H4 (cell line): ENCODE measurements at places on chromosomes 1 and 21.

DNA sequence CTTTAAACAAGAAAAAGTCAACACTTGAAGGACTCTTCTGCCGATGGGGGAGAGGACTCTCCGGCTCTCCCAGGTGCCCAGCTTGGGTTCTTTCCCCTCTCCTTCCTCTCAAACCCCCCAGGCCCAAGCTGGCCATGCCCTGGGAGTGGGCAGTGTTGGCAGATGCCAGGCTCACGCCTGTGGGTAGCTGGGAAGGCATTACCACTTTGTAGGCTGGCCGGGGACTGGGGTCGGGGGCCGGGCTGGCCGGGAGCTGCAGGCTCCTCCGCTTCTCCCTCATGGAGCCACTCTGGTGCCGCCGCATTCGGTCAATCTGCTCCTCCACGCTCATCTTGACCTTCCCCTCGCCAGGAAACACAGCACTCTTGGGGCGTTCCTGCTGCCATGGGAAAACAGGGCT lies 16.4 kb upstream of the GOLT1A start:
- DNase-seq, result no peak

DNA sequence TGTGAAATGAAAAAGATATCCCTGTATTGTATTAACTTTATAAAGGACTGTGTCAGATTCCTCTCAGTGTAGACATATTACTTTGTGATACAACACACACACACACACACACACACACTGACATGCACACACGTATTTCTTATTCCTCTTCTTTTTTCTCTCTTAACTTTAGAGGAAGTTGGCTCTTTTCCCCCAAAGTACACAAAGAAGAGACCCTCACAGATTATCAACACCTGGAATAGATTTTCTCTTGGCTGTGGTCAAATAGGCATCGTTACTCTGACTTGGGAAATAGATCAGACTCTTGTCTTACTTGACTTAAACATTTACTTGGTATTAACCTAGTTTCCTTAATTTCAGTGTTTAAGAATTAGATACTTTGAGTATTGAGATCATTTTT lies 792.8 kb downstream of the ADGRL2 start:
- DNase-seq, result no peak

GRCh38 chr1:63116016-63116415 lies 206.4 kb upstream of the FOXD3 start:
- peak; percentile 44 for DNase-seq

DNA sequence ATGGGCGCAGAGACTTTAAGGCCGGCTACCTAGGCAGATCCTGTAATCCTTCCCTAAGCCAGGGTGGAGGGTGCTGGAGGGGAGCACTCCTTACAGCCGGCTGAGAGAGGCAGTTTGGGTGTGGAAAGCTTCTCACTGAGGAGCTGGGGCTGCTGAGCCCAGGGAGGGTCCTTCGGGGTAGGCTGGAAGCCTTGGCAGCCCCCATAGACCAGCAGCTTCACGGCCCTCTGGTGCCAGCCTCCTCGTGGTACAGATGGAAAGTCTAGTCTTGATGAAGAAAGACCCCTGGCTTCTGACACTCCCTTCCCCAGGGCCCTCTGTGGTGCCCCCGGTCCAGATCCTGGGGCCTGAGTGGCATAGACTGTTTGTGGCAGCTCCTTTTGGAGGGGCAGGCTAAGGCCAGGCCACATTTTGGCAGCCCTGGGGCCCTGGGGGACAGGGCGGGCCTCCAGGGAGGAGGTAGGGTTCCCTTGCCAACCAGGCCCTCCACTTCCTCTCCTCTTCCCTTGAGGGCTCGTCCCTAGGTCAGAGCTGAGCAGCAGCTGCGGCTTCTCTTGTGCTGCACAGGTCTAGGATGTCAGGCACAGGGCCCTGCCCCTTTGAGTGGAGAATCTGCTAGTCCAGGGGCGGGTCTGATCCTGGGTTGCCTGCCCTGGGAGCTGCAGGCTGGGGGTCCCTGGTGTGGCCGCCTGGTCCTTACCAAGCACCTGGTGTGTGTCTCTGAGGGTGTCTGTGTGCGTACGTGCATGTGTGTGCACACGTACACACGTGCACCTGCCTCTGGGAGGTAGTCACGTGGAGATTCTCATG lies 4.8 kb downstream of the AMPD2 start:
- DNase-seq, result no peak

GRCh38 chr1:229637746-229638145 lies 11.7 kb downstream of the URB2 start:
- DNase-seq, result no peak

DNA sequence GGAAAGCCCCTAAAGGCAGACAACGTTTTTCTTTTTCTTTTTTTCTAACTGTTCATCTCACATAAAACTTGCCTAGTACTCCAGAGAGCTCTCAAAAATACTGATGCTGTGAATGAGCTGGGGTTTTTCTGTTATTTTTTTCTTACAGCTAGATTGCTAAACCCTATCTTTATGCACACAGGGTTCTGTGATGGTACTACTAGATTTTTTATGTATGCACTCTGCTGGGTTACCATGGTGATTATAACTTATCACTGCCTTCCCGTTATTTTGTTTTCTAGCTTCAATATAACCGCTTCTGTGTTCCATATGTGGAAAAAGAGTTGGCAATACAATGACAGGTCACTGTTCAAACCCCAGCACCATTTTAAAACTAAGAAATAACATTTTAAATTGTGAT lies 43.7 kb upstream of the KCNK1 start:
- no peak for DNase-seq

GRCh38 chr1:53576381-53576801 lies 117.2 kb downstream of the DMRTB1 start:
- no peak for DNase-seq

- DNase-seq, result peak; percentile 63
These were observed 2.6 kb upstream of the TOR3A start for GRCh38 chr1:179079113-179079761.

DNA sequence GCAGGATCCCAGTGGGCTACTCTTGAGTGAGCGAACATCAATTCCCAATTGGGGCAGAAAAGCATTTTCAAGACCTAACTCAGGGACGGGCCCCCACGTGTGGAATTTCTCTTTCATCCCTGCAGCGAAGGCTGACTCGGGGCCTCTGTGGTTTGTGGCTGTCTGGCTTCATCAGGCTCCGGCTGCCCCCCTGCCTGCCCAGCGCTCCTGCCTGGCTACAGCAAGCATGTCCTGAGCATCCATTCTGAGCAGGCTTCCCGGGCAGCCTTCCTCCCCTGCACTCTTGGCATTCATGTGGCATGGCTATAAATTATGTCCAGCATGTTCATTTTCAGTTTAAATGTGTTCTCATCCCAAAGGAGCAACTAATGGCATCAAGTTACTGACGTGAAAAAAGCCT lies 588.1 kb downstream of the KIF26B start:
- no peak for DNase-seq

- no peak for DNase-seq
These were observed 77.9 kb downstream of the FBXO2 start for GRCh38 chr1:11576109-11576875.

DNA sequence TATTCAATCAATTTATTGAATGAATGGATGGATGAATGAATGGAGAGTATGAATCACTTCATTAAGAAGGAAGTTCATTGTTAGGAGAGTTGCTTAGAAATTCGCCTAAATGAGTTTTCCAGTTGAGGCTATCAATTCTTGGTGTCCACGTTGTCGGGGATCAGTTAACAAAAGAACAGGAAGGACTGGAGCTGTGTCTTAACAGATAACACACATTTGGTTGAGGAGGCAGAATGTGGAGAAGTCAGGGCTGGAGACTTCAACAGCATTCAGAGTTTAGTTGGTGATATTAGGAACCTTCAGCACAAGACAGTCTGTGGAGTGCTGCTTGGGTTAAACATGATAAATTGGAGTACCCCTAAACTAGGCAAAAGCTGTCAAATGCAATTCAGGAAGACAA lies 33.7 kb downstream of the ZBTB18 start:
- DNase-seq, result no peak

DNA sequence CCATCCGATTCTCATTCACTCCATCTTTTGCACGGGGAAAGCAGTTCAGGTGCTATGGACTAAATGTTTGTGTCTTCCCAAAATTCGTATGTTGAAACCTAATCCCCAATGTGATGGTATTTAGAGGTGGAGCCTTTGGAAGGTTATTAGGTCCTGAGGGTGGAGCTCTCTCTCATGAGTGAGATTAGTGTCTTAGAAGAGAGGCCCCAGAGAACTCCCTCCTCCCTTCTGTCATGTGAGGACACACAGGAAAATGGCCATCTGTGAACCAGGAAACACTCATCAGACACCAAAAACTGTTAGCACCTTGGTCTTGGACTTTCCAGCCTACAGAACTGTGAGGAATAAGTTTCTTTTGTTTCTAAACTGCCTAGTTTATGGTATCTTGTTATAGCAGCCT lies 15.8 kb upstream of the CCDC190 start:
- no peak for DNase-seq

DNA sequence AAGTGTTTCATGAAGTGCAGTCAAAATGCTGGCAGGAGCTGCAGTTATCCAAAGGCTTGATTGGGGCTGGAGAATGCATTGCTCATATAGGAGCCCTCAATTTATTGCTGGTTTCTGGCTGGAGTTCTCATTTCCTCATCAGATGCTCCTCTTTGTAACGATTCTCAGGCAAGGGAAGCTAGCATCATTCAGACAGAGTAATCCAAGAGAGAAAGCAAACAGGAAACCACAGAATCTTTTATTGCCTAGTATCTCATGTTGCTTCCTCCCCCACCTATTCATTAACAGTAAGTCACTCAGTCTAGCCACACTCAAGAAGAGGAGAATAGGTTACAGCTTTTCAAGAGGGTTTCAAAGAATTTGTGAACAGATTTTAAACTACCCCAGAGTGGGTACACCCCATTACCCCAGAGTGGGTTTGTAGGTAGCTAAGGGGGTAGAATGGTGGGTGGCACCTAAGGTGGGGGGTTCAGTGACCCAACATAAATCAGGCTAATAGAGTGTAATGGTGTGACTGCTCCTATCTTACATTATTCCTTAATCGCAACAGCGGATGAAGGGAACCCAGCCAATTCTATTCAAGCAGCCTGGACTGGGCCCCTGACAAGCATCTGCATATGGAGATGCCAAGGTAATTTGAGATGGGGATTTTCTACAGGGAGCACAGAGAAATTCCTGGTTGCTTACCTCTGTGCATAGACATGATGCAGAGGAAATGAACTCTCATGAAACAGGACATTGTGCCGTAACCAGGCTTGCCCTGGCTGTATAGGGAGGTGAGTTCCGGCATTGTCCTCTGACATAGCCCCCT lies 67.1 kb downstream of the KCNJ15 start:
- peak; percentile 89 for DNase-seq

DNA sequence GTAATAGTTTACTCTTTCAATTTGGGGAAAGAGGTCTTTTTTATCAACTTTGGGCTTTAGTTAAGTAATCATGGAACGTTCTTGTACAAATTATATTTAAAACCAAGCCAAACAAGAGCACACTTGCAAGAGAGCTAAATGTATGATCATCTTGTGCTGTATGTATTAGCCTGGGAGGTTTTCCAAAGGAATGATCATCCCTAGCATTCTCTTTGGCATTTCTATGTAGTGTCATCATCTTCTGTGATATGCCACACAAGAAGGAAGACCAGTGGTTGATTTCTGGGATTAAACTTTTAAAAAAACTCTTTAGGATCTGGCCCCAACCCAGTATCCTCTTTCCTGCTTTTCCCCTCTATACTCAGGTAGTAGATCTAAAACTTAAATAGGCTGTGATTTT lies 38.4 kb upstream of the KCNQ4 start:
- no peak for DNase-seq

DNA sequence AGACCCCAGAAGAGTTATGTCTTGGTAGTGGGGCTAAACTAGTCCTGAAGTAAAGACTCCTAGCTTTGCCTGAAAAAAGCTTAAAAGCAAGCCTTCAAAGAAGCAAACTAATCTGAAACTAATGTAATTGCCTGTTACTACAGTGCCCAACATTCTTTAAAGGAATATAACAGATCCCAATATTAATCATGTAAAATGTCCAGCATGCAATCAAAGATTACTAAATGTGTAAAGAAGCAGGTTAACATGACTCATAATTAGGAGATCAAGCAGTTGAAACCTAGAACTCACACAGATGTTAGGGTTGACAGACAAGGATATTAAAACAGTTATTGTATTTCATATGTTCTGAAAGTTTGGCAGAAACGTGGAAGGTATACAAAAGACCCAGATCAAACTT lies 17.8 kb downstream of the DYRK1A start:
- DNase-seq, result no peak

- DNase-seq, result no peak
These were observed 1.7 kb downstream of the IKBKE start for GRCh38 chr1:206472024-206472423.

GRCh38 chr1:24551290-24551959 lies 4.5 kb upstream of the NCMAP start:
- DNase-seq, result no peak

DNA sequence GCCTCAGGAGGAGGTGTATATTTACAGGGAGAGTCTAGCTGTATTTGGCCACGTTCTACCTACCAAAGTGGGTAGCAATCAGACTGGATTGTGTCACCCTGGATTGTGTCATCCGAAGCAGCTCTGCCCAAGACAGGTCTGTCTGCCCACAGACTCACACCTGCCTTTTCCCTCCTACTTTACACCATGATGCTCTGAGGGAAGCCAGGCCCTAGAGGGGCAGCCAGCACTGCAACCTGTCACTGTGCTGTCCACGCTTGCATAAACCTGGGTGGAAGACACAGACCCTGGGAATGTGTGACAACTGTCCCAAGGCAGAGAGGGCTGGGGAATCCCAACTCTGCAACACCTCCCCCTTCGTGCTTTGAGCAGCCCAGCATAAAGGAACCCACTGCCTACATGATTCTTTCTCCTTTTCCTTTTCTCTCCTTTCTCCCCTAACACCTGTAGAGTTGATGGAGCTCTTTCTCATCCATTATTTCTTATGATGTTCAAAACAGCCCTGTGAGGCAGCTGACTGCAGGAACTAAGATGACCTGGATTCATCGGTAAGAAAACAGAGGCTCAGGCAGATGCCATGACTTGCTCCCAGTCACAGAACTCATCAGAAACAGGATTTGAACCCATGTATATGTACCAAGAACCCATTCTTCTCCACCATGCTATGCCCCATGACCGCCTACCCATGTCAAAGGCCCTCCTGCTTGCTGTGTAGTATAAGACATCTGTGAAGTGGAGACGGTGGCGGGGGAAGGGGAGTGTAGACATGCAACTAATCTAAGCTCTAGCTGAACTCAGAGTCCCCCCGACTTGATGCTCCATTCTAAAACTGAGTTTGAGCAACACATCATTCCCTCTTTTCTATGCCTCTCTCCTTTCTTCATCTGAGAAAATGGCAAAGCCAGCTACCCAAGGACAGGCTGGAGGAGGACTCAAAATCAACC lies 55.9 kb downstream of the ITPKB start:
- no peak for DNase-seq

GRCh38 chr21:41740604-41741252 lies 26.1 kb downstream of the RIPK4 start:
- no peak for DNase-seq
